Stimulated activated CD4-positive, alpha-beta T cell treated with anti-CD3 and anti-CD28 coated beads, TNF-alpha, amount 100 ng/mL, for 1 hour (primary cell): ENCODE measurements at places on chromosomes 4 and X.

DNA sequence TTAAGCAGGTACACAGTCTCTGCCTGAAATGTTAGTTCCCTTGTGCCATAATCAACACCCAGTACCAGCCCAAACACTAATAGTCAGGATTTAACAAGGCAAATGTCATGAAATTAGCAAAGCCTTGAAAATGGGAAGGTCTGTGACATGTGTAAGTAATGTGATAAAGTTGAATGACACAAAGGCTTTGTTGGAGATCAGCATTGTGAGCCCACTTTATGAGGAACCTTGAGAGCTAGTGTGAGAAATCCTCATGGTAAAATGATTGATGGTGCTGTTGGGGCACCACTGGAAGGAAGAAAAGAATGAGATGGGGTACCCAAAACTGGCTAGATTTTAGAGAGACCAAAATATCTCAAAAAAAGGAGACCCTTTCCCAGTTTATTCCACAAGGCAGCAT, 3.3 kb upstream of the LIN54 start:
- no peak for DNase-seq

- no peak for DNase-seq
Observed at GRCh38 chrX:46588263-46588662, 14.7 kb downstream of the CHST7 start.

DNA sequence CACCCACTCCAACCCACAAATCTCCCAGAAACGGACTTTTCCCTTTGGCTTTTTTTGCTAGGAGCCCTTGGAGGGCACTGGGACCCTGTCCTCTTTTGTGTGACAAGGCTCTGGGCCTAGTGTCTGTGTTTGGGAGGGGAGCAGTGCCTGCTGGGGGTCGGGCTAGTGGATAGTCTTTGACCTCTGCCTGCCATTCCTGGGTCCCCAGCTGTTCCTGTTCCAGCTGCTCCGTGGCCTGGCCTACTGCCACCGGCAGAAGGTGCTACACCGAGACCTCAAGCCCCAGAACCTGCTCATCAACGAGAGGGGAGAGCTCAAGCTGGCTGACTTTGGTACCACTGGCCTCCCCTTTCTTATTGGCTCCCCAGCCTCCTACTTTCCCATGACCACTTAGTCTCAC, 6.7 kb upstream of the USP11 start:
- DNase-seq: no peak

GRCh38 chr4:81635739-81636138, 164.0 kb upstream of the RASGEF1B start:
- no peak for DNase-seq

DNA sequence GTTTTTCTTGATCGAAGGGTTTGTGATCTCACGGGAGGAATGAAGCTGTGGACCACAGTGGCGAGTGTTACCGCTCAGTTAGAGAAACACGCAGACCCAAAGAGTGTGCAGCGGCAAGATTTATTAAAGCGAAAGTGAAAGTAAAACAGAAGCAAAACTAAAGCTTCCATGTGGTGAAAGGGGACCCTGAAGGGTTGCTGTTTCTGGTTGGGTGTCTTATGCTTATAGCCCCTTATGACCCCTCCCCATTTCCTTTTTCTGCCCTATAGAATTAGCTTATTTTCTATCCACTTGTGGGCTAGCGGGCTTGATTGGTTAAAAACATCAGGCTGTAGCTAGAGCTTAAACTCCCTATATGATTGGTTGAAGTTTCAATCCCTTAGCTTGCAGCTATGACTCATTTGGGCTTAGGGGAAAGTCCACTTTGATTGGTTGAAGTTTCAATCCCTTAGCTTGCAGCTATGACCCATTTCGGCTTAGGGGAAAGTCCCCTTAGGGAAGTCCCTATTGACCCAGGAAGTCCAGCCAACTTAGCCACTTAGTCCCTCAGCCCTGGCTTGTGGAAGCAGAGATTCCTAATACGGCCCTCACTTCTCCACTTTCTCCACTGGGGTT, 171.2 kb upstream of the NWD2 start:
- DNase-seq: no peak

DNA sequence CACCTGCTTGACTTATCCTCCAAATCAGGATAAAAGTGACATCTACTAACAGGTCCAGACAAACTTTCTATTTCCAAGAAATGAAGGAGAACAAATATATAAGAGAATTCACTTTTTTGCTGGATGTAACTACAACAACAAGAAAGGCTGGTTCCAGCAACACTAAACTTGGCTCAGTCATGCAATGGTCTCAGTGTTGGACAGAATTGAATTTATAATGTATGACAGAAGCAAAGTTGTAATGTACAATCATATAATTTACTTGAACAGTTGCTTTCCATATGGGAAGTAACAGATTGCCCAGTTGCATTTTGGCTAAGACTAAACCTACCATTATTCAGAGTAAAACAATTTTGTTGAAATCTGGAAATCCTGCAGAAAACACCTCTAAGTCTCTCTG, 183.3 kb upstream of the INTU start:
- DNase-seq: no peak

- no peak for DNase-seq
Observed at GRCh38 chr4:21195682-21196081, 495.4 kb downstream of the PACRGL start.

- DNase-seq: no peak
Observed at GRCh38 chrX:85627363-85627762, 247.9 kb upstream of the POF1B start.

DNA sequence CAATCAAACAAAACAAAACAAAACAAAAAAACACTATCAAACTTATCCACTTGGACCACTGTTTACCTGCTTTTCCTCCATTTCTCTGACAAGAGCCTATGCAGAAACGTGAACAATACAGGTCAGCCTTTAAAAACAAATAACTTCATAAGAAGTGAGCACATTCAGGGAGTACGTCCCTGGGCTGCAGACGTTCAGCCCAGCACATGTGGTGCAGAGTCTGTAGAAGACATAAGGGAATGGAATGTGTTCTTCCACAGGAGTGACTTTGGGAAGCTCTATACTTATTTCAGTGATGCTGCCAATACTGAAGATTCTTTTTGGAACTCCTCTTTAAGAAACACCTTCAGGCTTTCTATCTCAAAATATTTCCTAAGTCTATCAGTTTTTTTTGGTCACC, 120.6 kb downstream of the SPRY1 start:
- no peak for DNase-seq

- no peak for DNase-seq
Observed at GRCh38 chr4:153117554-153117953, 86.7 kb upstream of the TRIM2 start.

GRCh38 chrX:23633834-23634580, 33.3 kb upstream of the PRDX4 start:
- DNase-seq: no peak

DNA sequence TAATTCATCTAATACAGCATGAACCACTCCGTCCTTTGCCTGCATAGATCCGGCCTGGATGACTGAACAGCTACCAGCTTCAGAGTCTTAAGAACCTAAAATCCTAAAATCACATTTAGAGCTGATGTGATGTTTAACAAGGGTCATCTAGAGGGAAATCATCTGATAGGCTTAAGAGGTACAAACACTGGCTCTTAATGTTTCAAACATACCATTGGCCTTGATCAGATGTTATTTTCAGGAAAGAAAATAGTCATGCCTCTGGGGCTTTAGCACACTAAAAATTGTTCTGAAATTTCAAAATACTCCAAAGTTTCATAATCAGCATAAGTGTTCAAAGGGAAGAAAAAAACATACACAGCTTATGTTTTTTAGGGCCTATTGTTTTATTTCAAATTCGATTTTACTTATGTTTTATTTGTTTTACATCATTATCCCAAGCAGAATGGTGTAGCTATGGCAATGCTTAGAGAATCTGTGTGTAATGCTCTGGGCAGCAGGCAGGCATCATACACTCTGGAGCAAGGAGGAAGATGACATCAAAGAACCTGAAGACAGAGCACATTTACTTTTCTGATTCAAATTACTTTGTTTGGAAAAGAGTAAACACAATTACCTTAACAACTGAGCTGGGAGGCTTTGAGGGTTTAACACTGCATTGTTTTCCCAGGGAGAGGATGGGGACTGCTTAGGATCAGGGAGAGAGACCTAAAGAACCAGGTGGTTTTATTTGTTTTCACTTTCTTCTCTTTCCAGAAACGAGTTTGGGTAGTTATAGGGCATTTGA, 25.3 kb upstream of the LEF1 start:
- no peak for DNase-seq

DNA sequence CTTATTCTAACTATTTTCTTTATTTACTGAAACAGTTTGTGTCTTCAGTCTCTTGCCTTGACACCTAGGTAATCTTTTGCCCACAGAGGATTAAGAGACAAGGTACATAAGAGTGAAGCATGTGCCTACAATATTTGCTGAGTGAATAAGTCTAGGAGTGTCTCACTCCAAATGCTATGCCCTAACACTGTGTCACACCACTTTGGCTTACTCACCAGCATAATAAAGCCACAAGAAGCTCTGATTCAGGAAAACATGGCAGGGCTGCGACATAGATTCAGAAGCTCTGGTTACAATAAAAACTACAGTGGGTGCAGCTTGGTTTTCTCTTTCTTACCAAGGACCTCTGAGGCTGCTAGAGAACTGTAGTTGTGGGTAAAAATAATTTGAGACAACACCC, 127.1 kb downstream of the RBM46 start:
- no peak for DNase-seq

DNA sequence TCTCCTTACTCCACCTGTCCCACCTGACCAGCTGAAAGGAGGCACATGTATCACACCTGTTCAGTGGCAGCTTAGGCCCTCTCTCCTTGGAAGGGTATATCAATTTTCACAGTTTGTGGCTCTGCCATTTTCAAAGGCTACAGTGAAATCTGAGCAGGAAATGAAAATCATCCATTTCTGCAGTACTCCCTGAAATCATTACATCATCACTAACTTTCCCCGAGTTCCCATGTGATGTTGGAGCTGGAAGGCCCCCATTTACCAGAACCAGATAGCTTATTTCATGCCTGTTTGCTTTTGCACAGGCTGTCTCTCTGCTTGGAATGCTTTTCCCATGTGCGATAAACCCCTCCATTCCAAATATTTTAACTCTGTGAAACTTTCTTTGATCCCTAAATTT, 31.0 kb upstream of the STX18 start:
- no peak for DNase-seq

GRCh38 chrX:115649461-115650063, 88.6 kb downstream of the PLS3 start:
- no peak for DNase-seq

GRCh38 chr4:36343501-36344175, 62.2 kb downstream of the DTHD1 start:
- no peak for DNase-seq

- no peak for DNase-seq
Observed at GRCh38 chrX:108097380-108097779, 5.8 kb downstream of the ATG4A start.

GRCh38 chrX:53133400-53133799, 39.5 kb downstream of the KANTR start:
- DNase-seq: no peak

GRCh38 chrX:37722595-37722994, 37.0 kb downstream of the XK start:
- no peak for DNase-seq

- no peak for DNase-seq
Observed at GRCh38 chrX:130726661-130727060, 176.3 kb downstream of the ENOX2 start.

DNA sequence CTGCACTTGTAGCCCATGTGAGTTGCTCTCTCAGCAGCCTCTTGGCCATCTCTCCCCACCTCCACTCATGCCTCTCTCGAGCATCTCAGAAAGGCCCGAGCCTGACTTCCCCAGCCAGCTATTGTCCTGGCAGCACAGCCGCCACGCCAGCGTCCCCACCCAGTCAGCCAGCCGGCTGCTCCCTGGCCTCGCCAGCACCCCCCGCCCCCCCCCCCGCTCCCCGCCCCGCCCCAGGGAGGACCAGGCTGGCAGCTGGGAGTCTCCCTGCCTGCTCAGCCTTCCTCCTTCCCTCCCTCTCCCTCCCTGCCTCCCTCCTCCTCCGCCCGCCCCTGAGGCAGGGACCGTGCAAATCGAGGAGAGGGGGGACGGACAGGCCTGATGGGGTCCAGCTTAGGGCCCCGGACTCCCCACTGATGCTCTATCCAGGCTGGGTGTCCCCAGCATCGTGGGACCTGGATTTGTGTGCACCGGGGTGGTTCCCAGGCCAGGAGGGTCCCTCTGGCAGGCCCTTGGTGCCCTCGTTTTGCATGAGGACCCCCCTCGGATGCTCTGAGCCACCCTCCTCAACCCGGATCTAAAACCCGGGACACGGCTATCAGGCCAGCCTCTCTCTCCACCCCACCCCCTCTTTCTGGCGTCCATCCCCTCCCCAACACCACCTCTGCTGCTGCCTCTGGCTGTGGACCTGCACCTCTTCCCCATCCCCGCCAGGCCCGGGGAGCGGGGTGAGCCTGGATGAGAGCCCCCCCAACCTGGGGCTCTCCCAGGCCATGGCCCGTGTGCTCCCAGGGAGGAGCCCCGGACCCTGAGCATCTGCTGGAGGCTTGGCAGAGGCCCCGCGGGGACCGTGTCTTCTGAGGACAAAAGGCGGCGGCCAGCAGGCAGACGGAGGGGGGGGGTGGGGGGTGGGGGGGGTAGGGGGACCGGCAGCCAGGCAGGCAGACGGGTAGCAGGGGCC, at the start of gene GPR173:
Gene GPR173 (plus strand): TSS at position 621 of the 958 bp plus-strand sequence. CDS start 27,833 bp downstream, outside the sequence.
- DNase-seq: no peak

DNA sequence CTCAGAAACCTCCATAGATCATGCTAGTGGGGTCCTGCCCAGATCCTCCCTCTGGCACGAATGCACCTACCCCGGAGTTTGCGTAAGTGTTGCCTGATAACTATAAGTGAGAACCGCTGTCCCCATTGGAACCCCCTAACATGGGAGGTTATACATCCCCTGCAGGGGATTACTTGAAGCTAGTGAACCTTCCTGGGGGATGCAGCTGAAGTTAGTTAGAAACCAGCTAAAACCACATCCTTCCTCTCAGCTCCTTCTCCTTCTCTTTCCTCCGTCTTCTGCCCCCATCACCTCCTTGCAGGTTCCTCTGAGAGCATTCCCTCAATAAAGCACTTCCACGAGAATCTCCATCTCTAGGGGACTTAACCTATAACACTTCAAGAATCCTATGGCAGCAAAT, 95.0 kb downstream of the ZNF827 start:
- no peak for DNase-seq

DNA sequence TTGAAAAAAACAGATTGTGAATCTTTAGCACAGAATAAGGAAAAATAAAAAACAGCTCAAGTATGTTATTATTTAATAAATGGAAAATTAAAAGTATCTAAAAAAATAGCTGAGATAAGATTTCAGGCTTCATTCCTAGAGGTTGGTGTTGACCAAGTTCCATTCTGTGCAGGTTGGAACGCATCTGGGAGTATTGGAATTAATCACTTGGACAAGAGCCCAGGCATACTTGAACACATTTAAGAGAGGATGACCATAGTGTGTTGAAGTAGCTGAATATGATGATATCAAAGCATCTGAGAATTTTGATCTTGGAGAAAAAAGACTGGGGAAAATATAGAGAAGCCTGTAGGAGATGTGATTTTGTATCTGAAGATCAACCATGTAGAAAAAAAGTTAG, 54.6 kb upstream of the VCX start:
- DNase-seq: no peak

- no peak for DNase-seq
Observed at GRCh38 chr4:188372829-188373228, 233.6 kb downstream of the TRIML1 start.
